ENCODE measurements at places on chromosomes 2 and 18.

- DNase-seq: no peak
Measured at GRCh38 chr2:223782629-223783028, 54.8 kb downstream of the AP1S3 start.

- no peak for DNase-seq
Measured at GRCh38 chr2:200342654-200343053, 36.2 kb downstream of the SPATS2L start.

DNA sequence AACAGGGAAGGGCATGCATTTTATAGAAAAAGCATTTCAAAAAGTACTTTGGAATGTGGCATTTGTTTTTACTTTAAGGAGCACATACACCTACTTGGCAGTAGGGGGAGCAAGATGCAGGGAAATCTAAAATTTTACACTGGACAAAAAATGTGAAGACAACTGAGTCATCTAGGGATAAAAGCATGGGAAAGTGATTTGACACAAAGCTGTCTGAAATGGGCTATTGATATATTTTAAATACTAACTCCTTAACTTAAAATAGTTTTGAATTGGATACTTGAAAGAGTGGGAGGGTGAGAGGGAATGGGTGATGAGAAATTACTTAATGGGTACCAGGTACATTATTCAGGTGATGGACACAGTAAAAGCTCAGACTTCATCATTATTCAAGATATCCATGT lies 15.8 kb downstream of the TMEM200C start:
- DNase-seq: no peak

DNA sequence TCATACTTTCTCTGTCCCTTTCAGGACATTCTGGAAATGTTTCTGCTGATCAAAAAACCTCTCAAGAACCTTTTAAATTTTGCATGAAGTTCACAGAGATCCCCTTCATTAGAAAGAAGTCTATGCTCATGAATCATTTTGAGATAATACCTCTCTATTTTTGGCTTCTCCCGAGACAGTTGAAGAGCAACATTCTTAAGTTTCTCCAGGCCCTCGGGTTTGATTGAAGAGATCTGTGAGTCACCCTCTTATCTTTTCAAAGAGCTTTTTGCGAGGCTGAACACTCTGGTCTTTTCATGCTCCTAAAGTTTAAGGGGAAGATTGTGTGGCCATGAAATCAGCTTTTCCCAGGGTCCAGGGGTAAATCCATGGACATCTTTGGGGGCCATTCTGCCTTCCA lies 354.2 kb downstream of the FBXO15 start:
- no peak for DNase-seq

GRCh38 chr2:74267068-74267467 lies 68.7 kb downstream of the MTHFD2 start:
- DNase-seq: no peak

DNA sequence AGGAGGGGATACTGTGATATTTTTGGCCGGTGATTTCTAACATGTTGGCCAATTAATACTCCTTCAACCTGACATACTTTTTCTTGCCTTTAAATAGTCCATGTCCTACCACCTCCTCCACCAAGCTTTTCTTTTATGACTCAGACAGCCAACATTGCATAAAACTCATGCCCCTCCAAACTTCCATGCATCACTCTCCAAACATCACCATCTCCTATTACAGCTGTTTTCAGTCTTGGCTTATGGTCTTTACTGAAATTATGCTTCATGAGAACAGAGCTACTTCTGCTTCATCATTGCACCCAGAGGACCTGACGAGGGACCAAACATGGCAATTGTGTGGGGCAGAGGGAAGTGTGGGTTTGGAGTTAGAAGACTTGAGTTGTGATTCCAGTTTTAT lies 305.4 kb downstream of the LPIN1 start:
- DNase-seq: no peak

DNA sequence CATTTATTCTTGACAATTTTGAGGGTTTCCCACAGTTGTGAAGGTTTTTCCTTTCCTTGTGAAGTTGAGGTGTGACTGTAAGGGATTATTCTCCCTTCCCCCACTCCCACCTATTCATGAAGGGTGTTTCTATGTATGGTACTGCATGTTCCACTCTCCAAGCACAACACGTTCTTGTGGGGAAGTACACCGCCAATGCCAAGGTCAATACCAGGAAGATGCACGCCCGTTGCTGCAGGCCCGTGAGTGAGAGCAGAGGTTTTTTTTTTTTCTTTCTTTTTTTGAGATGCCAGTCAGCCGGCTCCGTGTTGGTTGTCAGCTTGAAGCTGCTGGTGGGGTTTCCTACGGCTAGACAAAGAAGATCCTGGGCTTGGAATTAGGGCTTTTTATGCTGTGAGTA lies 38.6 kb upstream of the EPHA4 start:
- DNase-seq: no peak

DNA sequence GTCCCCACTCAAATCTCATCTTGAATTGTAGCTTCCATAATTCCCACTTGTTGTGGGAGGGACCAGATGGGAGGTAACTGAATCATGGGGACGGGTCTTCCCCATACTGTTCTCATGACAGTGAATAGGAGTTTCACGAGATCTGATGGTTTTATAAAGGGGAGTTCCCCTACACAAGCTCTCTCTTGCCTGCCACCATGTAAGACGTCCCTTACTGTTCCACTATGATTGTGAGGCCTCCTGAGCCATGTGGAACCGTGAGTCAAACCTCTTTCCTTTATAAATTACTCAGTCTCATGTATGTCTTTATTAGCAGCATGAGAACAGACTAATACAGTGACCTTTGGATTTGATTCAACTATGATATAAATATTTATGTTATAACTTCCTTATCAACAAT lies 78.0 kb downstream of the CYRIA start:
- no peak for DNase-seq

- DNase-seq: no peak
Measured at GRCh38 chr2:233047667-233048066, 12.5 kb upstream of the INPP5D start.

DNA sequence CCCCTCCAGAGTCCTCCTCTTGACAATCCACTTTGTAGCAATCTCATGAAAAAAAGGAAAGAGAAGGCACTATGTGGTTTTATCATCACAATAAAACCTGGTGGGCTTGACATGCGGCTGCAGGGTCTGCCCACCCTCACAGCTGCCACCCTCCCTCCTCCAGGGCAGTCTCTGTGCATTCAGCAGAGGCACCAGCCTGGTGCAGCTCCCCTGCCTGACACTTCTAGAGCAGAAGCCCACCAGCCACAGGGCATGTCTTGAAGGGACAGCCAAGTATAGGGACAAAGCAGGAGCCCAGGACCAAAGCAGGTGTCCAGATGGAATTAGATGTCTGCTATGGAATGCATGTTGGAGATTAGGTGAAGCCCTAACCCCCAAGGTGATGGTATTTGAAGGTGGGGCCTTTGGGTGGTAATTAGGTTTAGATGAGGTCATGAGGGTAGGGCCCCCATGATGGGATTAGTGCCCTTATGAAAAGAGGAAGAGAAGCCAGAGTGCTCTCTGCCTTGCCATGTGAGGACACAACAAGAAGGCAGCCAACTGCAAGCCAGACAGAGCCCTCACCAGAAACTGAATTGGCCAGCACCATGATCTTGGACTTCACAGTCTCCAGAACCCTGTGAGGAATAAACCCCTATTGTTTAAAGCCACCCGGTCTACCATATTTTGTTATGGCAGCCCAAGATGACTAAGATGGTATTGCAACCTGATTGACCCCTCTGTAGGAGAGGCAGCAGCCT lies 86.9 kb downstream of the MCFD2 start:
- no peak for DNase-seq

DNA sequence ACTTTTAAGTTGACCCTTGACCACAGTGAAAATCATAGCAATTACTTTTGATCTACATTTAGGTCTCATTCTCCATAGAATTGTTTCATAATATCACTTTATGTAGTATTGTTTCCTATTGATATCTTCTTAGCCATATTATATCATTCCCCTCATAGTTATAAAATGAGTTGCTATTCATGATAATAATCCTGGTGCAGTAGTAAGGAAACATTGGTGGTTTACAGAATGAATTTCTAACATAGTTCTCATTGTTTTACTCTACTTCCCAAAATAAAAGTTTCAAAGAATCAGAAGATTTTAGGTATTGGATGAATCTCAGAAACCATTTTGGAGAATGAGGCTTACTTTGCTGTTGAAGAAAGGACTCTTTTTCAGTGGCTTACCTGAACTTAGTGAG lies 246.0 kb downstream of the PARD3B start:
- DNase-seq: no peak

DNA sequence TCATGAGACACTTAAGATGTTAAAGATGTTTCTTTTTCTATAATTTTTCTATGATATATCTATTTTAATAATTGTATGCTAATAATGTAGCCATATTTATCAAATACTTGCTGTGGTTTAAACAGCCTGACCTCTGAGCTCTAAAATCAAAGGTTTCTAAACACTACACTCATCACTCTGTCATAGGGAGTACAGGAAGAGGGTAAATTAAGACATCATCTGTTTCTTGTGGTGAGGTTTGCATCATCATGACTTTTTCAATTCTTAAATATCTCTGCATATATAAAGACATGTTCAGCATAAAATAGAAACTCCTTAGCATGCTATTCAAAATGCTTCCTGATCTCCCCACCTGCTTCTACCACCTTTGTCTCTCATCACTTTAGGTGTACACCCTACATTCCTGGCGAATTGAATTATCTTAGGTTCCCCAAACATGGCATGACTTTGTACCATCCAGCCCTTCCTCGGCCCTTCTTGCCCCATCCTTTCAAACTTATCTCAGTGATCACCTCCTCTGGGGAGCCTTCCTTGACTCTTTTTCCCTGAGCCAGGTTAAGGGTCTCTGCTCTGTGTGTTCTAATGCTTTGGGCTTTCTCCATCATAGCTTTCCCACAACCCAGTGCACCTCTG lies 105.3 kb upstream of the TTN start:
- DNase-seq: no peak

GRCh38 chr2:7847321-7847720 lies 834.5 kb upstream of the ID2 start:
- DNase-seq: no peak

DNA sequence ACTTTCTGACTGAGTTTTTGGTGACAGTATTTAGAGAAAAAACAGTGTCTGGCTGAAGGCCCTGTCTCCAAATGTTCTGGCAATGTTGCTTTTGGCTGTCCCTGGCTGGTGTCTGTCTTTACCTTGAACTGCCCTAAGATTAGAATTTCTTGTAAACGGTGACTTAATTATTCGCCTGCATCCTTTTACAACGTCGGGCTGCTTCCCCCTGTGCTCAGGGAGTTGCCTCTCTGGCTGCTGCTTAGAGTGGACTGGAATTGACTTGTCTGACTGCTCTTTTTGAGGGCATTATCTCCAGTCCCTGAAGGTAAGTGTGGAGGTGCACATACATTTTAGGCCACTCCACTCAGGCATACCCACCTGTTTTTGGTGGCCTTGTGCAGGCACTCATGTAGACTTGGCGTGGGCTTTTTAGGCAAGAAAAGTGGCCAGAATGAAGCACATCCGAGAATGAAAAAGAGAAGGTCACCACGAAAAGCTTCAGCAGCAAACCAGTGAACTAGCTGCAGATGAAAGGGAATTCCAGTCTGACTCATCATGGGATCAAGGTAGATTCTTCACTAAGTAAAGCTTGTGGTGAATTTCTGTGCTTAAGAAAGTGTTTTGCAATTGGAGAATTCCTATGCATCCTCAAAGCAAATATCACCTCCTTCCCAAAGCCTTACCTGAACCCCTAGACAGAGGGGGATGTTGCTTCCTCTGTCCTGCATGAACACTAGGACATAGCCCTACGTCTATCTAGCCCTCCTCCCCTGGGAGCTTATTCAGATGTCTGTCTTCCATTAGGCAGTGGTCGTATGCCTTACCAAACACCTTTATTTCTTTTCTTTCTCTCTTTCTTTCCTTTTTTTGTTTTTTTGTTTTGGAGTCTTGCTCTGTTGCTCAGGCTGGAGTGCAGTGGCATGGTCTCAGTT lies 230.3 kb upstream of the TRIB2 start:
- no peak for DNase-seq
